ENCODE measurements at places on chromosomes 2 and 18.

GRCh38 chr18:50706199-50706598 is 113.6 kb downstream of the MRO start:
- DNase-seq: no peak

DNA sequence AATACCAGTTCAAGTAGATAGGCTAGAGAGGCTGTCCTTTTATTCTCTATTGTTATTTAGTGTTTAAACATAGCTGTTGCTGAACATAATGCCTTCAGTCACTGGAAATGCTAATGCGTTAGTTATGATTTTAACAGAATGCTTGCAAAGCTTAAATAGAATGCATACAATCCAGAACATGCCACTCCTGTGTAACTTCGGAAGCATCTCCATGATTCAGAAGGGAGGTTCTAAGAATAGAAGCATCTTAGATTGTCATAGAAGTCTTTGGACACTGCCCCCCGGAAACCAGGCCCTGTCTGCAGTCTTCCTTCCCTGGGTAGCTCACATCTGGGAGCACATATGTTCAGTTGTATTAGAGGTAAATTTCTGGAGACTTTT is 73.2 kb downstream of the ZNF532 start:
- DNase-seq: no peak

- no peak for DNase-seq
Observed at GRCh38 chr2:161426922-161427663, 11.0 kb downstream of the TBR1 start.

- no peak for DNase-seq
Observed at GRCh38 chr2:237202288-237203030, 116.8 kb downstream of the COPS8 start.

DNA sequence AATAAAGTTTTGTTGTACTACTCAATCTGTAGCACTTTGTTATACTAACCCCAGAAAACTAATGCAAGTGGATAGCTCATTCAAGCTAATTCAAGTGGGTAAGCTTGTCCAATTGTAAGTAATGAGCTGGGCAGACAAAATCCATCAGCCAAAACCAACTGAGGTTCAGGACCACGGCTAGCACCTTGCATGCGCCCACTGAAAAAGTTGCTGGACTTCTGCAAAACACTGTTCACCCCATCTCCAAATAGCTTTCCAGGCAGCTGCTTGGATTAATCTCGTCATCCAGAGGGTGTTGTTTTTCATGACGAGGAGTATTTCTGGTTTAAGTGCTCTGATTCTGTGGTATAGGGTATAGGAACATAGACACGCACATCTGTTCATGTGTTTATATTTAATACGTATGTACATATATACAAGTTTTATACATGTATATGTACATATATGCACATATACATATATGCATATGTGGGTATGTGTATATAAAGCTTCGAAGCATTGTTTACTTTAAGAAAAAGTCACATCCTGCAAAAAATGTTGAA is 307.5 kb downstream of the GALR1 start:
- no peak for DNase-seq

GRCh38 chr2:47935071-47935470 is 28.8 kb upstream of the FBXO11 start:
- DNase-seq: no peak

DNA sequence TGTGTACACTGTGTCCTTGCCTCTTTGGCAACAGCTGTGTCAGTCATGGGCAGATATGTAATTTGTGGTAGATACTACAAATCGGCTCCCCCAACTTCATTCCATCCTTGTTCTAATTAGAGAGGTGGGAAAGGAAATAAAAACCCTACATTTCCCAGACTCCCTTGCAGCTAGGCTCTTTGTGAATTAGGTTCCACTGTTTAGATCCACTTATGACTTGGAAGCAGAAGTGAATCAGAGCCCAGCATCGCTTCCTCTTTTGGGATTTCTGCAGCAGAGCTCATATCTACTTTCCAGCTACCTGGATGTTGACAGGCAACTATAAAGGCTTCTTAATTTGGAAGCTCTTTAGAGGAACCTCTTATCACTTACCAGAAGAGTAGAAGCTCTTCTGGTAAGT is 34.1 kb upstream of the NARS1 start:
- no peak for DNase-seq

DNA sequence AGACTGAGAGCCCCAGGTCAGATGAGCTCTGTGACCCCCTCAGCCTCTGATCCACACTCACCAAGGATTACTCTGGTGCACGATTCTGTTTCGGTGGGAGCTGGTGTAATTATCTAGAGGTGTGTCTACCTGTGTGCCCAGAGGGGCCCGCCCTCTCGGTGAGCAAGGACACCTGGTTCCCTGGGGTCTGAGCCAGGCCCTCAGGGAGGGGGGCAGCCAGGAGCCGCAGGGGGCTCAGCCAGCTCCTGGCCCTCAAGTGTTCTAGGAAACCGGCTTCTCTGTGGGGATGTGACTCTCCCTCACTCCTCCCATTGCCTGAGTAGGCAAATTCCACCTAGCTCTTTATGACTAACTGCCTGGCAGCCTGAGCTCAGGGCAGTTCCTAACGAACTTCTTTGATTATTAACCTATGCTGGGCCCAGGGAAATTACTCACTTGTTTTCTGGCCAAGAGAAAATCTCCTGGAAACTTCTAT is 17.4 kb downstream of the AGAP1 start:
- DNase-seq: no peak

DNA sequence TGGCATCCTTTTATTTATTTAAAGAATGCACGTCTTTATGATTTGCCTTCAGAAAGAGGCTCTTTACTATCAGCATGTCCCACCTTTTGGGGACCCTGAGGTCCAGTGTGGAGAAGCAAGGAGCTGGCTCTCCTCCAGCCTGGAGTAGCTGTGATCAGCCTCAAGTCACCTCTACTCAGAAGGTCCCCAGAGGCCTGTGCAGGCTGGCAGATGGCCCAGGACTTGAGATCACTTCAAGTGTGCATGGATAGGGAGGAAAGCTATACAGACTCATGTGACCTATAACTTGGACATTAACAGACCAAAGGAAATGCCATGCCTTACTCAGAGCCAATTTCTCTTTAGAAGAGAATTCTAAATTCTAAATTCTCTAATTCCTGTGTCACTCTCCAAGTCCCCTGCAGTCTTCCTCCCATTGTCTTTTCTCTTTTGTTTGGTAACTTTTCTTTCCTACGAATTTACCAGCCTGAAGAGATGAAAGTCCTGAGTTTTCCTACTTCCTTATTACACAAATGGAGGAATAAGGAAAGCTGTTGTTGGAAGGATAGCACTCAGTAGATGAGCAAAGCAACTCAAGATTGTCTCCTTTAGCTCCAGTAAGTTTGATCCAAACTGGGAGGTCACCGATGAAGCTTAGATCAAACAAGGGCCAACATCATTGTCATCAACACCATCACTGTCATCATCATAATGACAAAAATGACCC is 163.9 kb downstream of the GFPT1 start:
- no peak for DNase-seq

DNA sequence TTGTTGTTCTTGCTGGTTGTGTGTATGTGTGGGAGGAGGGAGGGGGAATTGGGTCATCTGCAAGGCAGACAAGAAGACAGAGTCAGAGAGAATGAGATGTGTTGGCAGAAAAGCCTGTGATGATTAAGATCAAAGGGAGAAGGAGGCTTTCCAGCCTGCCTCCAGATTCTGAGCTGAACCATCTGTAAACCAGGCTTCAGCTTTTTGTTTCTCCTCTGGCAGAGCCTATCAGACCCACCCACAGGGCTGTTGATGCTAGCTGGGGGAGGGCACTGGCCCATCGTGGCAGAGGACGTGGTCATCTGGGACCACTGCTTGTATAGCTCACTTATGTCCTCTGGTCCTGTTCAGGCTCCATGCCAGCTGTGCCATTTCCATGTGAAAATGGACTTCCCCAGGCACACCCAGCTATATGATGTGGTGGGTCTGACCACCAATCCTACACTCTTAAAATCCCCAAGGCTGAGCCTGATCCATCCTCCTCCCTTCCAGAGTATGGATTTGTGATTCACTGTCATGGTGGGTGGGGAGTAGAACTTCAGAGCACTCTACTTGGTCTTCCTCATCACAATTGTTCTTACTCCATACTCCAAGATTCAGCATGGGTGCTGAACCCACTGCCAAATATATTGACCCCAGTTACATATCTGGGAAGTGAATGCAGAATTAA is 27.8 kb upstream of the COL6A3 start:
- DNase-seq: peak; percentile 62

DNA sequence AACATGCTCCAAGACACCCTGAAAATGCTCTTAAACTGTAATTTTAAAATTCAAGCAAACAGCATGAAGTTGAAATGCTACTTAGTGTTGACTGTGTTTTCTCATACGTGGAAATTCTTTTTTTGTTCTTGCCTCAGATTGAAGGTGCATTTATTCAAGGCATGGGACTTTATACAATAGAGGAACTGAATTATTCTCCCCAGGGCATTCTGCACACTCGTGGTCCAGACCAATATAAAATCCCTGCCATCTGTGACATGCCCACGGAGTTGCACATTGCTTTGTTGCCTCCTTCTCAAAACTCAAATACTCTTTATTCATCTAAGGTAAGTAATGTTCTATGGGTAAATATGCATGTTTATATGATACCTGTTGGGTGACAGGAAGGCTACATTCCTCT is 82.7 kb downstream of the AOX1 start:
- DNase-seq: no peak

DNA sequence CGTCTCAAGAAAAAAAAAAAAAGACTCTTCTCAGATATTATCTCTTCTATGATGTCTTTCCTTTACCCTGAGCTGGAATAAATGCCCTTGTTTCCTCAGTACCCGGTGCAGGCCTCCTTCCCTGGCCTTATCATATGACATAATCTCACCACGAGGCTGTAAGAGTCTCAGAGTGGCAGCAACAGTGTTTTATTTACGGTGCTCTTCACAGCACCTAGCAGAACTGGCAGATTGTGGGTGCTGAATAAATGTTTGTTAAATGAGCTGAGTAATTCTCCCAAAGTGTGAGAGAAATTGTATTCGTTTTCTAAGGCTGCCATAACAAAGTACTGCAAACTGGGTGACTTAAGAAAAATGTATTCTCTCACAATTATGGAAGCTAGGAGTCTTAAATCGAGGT is 82.8 kb upstream of the CD28 start:
- no peak for DNase-seq

GRCh38 chr2:29463181-29463900 is 348.1 kb downstream of the CLIP4 start:
- no peak for DNase-seq

GRCh38 chr18:23263551-23264235 is 128.4 kb downstream of the CABLES1 start:
- no peak for DNase-seq

DNA sequence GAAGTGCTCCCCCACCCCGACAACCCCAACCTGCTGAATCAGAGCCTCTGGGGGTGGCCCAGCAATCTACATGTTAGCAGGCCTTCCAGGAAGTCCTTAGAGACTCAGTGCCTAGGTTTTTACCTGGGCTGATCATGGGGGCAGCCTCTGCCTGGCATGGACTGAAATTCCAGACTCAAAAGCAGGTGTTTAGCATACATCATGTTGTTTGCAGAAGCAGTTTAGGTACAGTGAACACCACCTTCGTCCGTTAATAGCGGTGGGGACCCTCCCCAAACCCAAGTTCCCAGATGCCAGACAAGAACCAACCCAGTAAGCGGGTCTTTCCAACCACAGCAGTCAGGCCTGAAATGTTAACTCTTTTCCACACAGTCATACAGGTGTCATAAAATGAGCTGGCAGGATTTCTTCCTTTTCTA is 26.4 kb upstream of the GALR1 start:
- peak; percentile 54 for DNase-seq

- DNase-seq: no peak
Observed at GRCh38 chr2:241770185-241770935, 6.3 kb upstream of the GAL3ST2 start.

GRCh38 chr2:27708257-27708654 is 44.6 kb downstream of the SLC4A1AP start:
- DNase-seq: no peak

GRCh38 chr2:166891727-166892126 is 3.4 kb downstream of the XIRP2 start:
- DNase-seq: no peak

- DNase-seq: peak; percentile 35
Observed at GRCh38 chr2:101307503-101307902, 998 bp downstream of the RNF149 start.

DNA sequence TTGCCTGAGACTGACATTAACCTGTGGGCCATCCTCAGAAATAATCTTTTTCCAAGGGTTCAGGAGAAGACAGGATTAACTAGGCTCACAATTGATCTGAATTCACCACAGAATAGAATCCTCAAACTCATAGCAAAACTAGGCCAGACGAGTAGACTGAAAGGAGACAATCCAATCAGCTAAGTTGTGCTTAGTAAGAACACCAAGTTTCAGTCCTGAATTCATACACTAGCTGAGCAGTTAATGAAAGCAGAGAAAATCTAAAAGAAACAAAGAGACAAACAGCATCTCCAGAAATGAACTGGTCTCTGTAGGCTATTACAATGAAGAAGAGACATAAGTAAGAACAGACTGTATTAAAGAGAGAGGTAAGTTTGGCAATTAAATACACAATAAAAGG is 89.5 kb downstream of the GORASP2 start:
- DNase-seq: no peak

DNA sequence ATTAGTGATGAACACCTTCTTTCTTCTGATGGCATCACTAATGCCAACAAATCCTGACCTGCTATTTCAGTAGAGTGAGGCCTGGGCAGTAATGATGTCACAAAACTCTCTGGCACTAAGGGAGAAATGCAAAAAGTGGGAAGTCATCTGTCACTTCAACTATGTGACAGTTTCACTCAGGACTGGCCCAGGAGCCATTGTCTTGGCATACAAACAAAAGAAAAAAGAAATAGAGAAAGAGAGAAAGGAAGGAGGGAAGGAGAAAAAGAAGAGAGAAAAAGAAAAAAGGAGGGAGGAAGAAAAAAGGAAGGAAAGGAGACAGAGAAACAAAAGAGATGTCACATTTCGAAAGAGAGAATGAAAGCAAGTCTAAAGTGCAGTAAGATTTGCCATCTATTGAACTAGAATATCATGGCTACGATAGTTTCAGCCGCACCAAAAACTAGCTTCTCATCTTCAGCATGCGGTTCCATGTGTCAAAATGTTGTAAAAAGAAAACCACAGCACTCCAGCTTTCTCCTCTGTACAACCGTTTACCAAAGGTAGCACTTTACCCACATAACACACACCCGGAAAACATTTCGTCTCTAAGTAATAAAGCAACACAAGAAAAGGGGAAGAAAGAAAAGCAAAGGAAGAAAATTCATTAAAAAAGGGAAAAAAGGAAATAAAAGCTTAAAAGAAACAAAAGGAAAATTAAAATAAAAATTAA is 50.1 kb downstream of the CD226 start:
- DNase-seq: peak; percentile 54

DNA sequence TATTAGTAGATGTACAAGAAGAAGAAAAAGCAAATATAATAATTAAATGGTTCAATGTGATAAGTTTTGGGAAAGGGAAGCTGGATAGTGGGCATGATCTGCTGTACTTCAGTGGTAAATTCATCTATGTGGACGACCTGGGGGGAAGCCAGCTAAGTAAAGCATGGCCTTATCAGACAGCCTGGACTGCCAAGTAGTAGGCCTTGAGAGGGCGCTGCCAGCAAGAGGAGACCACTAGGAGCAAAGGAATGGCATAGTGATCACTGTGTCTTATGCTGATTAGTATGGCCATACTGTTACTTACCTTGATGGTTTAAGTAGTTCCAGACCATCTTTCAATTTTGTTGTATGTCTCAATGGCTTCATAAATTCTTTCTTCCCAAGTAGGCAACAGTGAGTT is 287.6 kb downstream of the SETBP1 start:
- DNase-seq: no peak

All from stimulated activated CD4-positive, alpha-beta T cell treated with anti-CD3 and anti-CD28 coated beads, Interleukin-4, amount 100 ng/mL, for 24 hours (primary cell).